Fibroblast of upper back skin (primary cell): ENCODE measurements at places on chromosomes 11 and 22.

GRCh38 chr11:1341928-1342524 lies 32.6 kb upstream of the TOLLIP start:
- peak; percentile 16 for DNase-seq

DNA sequence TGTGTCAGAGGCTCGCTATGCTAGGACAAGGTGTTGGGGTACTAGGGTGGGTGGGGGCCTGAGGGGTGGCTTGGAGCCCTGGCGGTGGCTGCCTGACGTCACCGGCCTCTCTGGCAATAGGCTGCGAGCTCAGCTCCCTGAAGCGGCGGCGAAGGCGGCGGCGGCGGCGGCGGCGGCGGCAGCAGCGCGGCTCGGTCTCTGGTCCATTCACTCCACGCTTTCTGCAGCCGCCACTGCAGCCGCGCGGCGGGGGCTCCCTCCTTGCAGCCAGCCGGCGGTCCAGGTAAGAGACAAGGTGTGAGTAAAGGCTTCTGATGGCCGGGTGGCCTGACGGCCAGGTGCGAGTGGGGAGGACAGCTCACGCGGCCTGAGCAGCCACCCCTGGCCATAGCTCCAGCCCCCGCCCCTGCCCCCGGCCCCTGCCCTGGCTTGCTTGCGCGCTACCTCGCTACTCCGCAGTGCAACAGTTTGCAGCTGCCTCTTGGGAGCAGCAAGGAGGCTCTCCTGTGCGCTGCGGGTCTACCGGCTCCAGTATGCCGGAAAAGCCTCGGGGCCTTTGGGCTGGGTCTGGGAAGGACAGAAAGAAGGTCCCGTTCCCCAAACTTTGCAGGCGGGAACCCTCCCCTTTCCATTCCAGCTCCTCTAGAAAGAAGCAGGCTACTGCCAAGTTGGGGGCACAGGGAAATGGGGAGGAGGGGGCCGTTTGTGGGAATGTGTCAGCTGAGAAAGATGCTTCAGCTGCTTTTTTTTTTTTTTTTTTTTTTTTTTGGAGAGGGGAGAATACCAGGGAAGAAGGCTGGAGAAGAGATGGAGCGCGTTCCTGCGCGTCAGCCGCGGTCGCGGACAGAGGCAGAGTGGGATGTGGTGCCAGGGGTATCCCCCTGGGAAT lies at the start of gene C11orf87:
Gene C11orf87, plus strand, starts transcription at position 210 of the 889 bp plus-strand sequence. CDS start 1,444 bp downstream, outside the sequence.
- no peak for DNase-seq

GRCh38 chr11:102573851-102574250 lies 43.3 kb upstream of the MMP7 start:
- DNase-seq = peak; percentile 22

- DNase-seq = no peak
These were observed 1.3 kb downstream of the GNG3 start for GRCh38 chr11:62708793-62709192.

- no peak for DNase-seq
These were observed 569.5 kb downstream of the MN1 start for GRCh38 chr22:27232077-27232476.

GRCh38 chr11:126194121-126194543 lies 17.3 kb downstream of the RPUSD4 start:
- DNase-seq = peak; percentile 47

- peak; percentile 43 for DNase-seq
These were observed 27.3 kb upstream of the PACSIN2 start for GRCh38 chr22:43042101-43042780.

DNA sequence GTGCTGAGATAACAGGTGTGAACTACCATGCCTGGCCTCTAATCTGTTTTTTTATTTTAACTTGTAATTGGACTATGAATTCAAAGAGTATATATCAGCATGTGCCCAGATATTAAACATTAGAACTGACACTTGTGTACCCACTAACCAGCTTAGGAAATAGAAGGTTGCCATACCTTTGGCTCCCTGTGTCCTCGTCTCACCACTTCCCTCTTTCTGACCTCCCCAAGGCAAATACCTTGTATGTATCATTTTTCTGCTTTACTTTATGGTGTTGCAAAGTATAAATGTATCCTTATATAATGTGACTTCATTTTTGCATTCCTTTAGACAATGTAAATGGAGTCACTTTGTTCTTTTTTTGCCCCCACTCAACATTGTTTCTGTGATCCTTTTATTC lies 9.1 kb downstream of the PPP6R3 start:
- DNase-seq = no peak

- no peak for DNase-seq
These were observed 480.9 kb downstream of the CNTN5 start for GRCh38 chr11:99501655-99502054.

GRCh38 chr22:20583471-20583922 lies 76.1 kb downstream of the MED15 start:
- DNase-seq = no peak

DNA sequence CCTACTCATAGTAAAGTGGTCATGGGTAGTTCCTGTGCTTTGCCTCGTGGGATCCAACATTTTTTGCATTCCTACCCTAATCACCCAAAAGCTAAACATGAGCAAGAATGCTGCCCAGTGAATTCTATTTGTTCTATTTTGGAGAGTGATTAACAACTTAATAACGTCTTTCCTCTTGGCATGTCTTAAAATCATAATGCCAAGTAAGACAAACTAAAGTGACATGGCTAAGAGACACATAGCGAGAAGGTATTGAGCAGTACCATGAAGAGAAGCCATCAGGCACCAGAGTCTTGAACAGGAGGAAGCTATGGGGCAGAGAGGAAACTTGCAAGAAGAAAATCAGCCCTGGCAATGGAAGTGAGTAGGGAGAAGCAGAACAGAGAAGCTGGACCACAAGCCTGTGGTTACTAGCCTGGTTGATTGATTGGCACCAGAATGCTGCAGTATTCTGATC lies 32.0 kb downstream of the EXPH5 start:
- DNase-seq = peak; percentile 68

DNA sequence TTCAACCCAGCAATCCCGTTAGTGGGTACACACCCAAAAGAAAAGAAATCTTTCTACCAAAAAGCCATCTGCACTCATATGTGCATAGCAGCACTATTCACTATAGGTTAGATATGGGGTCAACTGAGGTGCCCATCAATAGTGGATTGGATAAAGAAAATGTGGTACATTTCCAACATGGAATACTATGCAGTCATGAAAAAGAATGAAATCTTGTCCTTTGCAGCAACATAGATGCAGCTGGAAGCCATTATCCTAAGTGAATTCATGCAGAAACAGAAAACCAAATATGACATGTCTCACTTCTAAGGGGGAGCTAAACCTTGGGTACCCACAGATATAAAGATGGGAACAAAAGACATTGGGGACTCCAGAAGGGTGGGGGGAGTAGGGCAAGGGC lies 1.9 kb upstream of the ARHGAP8 start:
- DNase-seq = no peak

- no peak for DNase-seq
These were observed 445.7 kb downstream of the AASDHPPT start for GRCh38 chr11:106523171-106523570.

DNA sequence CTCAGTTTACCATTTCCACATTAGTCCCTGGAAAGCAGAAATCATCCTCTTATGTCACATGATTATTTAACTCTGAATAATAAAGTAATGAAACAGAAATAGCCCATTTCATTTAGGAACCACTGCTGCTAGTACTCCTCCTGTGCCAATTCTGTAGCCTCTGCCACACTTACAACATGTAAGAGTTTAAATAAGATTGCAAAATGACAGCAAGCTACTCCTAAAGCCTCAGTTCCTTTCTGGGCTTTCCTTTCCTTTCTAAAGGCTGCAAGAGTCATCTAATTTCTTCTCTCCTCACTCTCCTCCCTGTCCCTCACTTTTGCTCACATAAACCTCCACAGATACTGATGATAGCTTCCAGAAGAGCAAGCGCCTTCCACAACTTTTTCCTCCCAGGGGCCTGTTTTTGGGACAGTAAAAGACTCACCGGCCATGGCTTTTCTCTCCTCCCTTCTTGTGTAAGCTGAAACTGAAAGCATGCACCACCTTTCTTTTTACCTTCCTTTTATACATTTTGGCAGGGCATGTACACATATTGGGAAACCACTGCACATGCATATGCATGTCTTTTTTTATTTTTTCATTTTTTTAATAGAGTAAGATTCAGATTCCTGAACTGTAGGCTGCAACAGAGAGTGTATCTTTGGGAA lies 38.5 kb downstream of the CARD18 start:
- no peak for DNase-seq
